Activated B cell treated with CpG ODN at 0.5 μM for 24 hours (primary cell): ENCODE measurements at places on chromosomes 6 and 20.

DNA sequence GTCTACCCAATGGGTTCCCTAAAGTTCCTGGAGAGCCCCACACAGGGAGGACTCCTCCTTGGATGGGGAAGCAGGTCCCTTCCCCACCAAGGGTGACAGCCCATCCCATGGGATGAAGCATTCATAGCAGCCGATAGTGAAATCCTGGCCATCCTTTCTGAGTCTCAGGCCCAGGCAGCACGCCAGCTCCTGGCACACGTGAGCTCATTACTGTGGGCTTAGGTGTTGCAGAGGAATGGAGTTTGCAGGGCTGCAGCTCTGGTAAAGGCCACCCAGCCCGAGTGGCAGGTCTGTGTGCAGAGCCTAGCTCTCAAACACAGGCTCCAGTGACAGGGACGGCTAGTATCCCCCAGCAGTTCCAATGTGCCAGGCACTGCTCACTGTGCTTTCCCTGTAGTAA, 31.0 kb downstream of the SIRPA start:
- DNase-seq = no peak

DNA sequence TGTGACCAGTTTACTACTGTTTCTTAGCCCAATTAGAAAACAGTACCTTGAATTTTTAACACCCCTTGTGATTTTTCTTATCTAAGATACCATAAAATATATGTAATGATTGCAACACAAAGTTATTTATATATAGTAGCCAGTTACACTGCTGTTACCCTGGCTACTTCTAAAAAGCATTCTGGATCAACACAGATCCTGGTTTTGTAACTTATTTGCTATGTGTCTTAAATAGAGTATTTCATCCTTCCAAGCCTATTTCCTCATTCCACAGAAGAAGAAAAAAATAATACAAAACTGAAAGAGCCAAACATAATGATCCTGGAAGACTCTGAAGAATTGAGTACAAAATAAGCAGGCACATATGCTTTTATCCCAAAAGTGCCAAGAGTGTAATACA, 19.0 kb upstream of the GSTA4 start:
- no peak for DNase-seq

GRCh38 chr20:33477386-33478234, 12.3 kb upstream of the CBFA2T2 start:
- DNase-seq = no peak

GRCh38 chr6:25866011-25866410, 8.0 kb downstream of the SLC17A3 start:
- no peak for DNase-seq

DNA sequence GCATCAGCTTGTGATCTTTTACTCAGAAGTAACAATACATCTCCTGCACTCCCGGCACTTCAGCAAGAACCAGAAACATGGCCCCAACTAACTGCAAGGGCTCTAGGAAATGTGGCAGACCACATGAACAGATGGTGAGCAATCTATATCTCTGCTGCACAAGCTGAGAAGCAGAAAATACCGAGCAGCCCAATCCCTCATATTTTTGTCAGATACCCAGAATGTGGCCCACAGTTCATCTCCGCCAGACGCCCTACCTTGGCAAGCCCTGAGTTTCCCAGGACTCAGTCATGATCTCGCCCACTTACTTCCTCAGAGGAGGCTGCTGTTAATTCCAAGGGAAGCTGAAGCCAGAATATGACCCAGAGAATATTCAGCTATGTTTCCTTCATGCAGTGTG, 63.1 kb upstream of the PHACTR1 start:
- no peak for DNase-seq

DNA sequence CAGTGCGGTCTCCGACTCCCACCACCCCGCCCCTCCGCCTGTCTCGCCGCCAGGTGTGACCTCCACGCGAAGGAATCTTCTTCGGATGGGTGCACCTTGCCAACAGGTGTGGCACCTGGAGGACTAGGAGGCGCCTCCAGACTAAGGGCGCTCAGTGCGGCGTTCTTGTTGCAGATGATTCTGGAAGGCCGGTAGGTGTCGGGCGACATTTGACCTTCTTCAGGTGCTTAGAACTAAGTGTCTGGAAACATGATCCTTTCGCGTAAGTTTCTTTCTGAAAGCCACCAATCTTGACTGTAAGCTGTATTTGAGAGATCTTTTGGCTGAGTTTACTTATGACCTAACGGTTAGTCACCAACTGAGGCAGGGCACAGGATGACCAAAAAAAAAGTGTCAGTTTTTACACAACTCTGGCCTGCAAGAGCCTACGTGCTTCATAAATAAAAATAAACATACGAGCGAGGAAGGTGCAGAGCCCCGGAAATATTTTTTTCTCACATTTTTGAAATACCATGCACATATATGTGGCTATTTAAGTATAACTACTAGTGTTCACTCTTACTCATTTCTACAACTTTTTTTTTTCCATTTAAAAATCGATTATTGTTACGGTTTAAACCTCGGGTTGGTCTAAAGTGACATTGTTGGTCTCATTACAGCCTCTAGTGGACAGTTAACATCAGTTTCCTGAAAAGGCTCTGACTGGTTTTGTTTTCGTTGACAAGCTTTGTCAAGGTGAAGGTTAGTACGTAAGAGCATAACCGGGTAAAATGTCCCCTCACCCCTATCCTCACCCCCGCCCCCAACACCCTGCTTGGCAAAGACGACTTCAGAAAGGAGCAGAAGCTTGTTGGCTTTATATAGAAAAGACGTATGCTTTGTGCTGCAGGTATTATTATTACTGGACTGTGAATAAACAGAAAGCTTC, 1.6 kb upstream of the ATXN1 start:
- DNase-seq = peak; percentile 32

GRCh38 chr6:111680015-111680712, 74.5 kb upstream of the TRAF3IP2 start:
- DNase-seq = no peak

- DNase-seq = no peak
These were observed 72.3 kb downstream of the RAMACL start for GRCh38 chr6:166514196-166514595.

DNA sequence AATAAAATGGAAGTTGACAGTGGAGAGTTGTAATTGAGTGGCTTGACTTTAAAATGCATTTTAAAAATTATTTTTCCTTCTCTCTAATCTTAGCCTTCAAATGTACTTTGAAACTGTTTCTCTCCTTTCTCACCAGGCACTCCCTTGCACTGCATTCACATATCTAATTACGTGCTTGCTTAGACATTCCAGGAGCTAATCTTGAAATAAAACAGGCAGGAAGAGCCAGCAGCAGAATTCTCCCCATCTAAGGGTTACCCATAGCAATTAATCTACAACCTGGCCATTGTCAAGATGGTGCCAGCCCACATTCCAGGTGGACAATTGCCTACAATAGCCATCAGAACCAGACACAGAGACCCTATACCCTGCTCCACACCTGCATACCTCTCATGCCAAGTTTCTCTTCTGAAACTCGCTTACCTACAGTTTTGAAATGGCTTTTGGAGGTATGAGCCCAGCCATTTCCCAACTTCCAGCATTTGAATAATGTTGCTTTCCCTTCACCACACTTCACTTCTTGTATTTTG, 167.6 kb upstream of the GJE1 start:
- no peak for DNase-seq

DNA sequence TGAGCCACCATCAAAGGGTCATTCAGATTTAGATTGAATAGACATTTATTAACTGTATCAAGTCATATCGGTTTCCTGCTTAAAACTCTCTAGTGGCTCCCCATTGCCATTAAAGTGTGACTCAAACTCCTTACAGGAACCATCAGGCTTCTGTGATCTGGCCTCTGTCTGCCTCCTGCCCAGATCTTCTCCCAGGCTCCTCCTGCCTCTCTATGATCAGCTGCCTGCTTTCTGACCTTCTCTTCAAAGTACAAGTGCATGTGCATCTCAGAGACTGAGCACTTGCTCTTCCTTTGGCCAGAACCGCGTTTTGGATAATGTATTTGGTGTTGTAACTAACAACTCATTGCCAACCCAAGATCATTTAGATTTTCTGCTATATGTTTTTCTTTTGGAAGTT, 52.7 kb downstream of the IL20RA start:
- DNase-seq = no peak

DNA sequence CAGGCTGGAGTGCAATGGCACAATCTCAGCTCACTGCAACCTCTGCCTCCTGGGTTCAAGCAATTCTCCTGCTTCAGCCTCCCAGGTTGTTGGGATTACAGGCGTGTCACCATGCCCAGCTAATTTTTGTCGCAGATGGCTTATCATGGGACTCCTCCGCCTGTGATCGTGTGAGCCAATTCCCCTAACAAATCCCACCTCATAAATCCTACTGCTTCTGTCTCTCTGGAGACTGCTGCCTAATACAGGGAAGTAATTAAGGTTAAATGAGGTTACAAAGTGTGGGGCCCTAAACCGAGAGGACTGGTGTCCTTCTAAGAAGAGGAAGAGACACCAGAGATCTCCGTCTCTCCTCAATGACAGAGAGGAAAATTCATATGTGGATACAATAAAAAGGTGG, 52.0 kb downstream of the TRPC4AP start:
- DNase-seq = no peak

- DNase-seq = no peak
These were observed at the start of gene PKHD1 for GRCh38 chr6:52087498-52087999. Gene PKHD1 (minus strand): TSS chr6:52087613. CDS start chr6:52084933, 2,680 bp downstream.

DNA sequence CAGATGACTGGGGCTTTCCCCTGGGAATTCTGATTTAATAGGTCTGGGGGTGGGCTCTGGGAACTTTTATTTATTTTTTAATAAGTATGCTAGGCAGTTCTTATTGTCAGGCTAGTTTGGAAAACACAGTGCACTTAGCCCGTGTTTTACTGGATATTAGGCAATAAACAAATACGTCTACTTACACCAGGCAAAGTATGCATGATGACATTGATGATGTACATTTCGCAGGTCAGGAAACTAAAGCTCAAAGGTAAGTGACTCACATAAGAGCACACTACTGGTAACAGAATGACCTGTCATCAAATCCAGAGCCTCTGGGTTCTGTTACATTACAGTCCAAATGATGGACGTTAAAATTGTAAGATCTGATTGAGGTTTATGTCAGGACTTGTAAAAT, 144.4 kb upstream of the EXOC2 start:
- no peak for DNase-seq

GRCh38 chr20:34249291-34249690, 8.1 kb downstream of the ASIP start:
- DNase-seq = no peak

DNA sequence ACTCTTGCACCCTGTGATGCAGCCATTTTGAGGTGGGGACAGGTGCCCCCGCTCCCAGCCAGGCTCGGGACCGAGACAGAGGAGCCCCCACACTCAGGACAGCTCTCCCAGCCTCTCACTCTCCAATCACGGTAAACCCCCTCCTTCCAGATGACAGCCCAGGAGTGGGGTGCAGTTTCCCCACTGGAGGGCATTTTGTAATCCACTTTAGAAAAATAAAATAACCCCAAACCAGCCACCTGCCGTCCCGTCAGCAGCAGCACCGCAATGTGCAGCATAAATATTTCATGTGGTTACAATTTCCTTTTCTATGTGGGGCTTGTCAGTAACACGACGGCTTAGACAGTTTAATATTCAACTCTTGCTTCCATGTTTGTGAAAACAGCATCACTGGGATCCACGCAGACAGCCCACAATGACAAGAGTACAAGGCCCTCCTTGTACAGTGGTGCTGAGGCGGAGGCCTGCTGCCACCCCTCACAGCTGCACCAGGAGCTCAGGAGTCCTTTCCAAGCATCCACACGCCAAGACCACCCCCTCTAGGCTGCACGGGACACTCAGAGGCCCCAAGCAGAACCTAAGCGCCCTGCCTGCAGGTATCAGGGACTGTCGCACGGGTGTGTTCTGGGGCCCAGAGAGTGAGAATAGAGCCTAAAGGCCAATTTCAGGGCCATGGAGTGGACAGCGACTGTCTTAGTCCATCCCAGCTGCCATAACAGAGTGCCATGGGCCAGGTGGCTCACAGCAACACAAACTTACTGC, 116.7 kb downstream of the JPH2 start:
- DNase-seq = peak; percentile 13

DNA sequence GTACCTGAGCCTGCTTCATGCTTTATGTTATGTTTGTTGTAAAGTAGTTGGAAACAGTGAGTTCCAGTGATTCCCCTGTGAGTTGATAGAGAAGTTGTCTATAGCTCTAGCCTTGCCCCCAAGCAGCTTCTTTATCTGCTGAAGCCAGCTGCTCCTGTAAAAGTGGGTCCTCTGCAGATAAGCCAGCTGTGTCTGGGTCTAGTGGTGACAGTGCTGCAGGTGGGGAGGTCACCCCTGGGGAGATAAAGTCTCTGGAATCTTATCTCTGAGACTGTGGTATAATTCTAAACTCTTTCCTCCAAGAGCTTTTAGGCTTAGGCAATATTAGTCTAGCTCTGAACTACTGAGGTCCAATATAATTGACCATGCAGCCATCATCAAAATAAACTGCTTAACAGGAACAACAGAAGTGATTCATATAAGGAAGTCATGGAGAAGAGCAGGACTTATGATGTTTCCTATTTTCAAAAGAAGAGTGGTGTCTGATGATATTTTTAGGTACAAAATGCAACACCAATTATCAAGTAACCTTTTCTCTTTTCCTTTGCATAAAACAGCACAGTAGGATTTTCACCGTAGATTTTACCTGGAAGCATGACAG, 44.2 kb upstream of the TMEM217 start:
- DNase-seq = no peak

DNA sequence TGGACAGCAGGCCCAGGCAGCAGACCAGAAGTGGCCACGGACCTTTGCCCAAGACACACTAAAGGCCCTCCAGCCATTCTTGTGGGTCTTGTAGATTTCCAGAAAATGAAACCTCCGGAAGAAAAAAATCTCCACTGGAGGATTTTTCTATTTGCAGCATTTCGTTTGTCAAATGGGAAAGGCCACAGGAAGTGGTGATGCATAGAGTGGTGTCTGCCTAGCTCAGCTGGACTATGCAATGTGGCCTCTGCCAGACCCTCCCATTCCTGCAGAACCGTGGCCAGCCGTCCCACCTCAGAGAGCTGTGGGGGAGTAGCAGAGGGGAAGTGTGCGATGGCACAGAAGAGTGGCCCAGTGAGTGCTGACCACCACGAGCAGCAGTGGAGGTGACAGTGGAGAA, 24.0 kb upstream of the INSM1 start:
- DNase-seq = no peak

DNA sequence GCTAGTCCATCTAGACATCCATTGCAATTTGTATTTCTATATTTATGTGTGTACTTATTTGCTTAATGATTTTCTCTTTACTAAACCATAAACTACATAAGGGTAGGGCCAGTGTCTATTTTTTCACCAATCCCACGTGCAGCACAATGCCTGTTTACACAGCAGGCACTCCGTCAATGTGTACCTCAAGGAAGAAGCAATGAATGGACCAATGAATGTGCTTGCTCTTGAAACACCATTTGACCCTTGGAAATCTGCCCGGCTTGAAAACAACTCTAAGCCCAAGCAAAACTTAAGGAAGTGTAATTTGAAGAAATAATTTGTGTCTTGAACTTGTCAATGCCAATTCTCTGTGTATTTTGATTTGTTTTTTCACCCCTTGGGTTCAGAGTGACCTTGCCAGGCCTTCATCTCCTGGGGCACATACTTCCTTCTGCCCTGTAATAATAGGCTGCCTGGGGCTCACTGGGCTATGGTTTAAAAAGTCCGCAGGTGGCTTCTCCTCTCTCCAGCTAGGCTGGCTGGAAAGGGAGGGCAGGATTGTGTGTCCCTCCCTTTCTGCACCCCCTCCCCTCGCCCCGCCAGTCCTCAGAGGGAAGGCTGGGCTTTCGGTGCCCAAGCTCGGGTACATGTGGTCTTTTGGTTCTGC, 140.8 kb upstream of the ARMC2 start:
- no peak for DNase-seq

GRCh38 chr6:135291288-135292076, 110.4 kb downstream of the MYB start:
- no peak for DNase-seq
